ENCODE measurements at places on chromosomes 7 and 10. TPM values are rescaled to one million over a fixed set of nuclear protein-coding genes. Genes with fewer than 3 reads are reported as not detected.

DNA sequence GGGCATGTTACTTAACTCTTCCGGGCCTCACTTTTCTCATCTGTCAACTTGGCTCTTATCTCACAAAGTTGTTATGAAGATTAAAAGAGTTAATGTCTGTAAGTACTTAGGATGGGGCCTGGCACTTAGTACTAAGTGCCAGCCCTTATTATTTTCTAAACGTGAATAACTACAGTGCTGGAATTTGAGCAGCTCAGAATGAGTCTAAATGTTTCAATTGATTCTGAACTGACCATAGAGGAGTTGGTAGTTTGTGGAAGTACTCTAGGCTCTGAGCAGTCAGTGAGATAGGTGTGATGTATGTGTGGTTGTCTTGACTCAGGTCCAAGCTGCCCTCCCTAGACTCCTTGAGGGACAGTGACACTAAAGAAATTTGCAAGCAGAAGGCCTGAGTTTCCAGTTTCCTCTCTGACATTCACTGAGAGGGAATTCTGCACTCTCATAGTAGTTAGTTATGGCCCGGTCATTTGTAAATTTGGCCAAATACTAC lies 18.5 kb upstream of the JAZF1 start:
- DNase-seq: no peak

DNA sequence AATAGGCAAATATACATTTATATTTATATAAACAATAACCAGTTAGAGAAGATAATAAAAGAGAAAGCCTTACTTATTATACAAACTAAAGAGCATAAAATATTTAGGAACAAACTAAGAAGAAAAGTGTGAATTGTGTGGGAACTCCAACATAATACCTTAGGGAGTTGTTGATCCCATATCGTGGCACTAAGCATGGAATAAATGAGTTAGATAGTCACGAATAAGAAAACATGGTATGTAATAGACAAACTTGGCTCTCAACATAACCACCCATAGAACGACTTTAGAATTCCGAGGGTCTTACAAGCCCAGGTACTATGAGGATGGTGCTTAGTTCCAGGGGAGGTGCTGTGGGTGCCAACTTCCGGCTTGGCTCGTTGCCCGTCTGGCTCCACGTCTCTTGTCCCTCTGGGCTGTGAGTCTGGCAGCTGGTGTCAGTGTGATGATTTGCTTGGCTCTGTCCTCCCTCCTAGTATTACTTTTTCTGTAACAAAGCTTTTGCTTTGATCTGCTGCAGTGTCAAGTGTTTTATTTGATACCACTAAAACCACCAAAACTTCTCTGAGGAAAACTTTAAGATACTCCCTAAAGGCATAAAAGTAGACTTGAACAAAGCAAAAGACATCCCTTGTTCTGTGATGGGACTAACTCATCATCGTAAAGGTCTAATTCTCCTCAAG lies 9.5 kb upstream of the RBM20 start:
- DNase-seq: no peak

- DNase-seq: no peak
Observed at GRCh38 chr10:86074294-86074693, 292.3 kb downstream of the GRID1 start.

DNA sequence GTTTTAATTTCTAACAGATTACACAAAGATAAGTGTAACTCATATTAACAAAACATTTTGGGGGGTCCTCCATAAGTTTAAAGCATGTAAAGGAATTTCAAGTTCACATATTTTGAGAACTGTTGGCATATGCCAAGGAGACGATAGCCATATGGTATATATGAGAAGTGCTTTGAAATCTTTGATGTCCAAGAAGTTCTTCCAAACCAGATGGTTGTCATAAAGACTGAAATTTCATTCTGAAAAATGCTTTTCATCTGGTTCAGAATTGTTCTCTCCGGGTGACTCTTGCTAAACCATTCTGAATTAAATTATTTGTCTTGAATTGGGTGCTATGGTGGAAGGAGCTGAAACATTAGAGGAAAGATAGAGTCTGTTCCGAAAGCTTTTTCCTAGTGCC lies 513.0 kb upstream of the AKR1E2 start:
- no peak for DNase-seq

DNA sequence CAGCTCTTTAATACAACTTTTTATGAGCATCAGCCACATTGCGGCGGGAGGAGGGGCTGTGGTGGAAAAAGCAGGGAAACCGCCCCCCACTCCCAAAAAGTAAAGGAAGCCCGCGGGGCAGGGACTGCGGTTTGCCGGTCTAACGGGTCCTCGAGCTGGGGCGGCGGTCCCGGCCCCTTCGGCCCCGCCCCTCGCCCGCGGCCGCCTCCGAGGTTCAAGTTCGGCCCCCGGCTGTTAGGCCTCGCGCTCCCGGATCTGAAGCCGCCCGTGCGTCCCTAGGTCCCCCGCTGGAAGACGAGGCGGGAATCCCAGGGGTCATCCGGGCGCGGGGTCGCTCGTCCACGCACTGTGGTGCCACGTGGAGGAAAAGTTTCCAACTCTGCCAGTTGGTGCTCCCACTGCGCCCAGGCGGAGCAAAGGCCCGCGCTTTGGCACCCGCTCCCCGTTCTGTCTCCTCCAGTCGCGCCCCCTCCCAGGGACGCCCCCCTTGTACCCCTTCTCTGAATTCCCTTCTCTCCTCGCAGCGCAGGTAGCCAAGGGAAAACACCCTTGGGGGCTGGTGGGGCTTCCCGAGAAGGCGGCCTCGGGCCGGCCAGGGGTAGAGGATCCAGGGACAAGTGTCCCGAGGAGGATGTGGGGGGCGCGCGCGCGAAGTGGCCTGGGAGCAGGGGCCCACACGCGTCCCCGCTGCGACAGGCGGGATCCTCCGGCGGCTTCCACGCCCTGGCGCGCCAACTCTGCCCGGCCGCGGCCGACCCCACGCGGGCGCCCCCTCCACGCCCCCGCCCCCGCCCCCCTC lies 798 bp upstream of the AUTS2 start:
- peak; percentile 25 for DNase-seq

DNA sequence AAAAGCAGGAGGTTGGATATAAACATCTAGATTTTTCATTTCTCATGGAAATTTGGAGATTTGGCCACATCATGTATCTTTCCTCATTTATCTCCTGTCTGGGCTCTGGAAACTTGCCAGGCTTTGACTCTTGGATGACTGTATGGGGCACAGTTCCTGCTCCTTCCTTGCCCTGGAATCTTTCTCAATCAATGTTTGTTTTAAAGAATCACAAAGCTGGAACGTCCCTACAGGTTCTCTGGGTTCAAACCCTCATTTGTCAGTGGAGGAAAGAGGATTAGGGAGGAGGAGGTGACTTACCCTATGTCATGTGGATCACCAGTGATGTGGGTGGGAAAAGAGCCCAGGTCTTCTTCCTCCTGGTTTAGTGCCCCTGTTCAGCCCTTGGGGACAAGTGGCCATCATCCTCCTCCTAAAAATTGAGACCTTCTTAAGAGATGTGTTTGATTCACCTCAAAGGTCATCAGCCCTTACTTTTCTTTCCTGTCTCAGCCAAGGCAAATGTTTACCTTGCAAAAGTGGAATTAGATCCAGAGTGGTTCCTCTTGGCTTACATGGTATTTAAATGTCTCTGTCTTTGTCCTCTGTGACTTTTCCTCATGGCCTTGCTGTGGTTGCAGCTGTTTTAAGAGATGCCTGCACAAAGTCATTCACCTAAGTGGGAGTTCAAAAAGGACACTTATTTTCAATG lies 38.8 kb upstream of the PDZD8 start:
- DNase-seq: no peak

- DNase-seq: no peak
Observed at GRCh38 chr7:30789334-30789711, 18.1 kb downstream of the MINDY4 start.

DNA sequence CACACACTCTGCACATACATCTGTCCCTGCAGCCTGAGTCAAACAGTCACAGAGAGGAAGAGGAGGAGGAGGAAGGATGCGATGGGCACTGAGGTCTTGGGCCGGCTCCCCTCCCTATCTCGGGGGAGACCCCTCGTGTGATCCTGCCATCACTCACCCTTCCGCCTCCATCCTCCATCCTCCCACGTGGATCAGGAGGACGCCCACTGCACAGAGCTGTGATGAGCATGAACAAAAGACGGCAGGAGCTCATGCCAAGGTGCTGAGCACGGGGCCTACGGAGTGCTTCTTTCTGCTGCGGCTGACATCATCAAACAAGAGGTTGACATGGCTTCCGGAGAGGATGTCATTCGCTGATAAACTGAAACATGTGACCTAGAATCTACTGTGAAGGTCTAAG lies 68.0 kb downstream of the DIP2C start:
- no peak for DNase-seq

FBXL13 gene
- 0.43 TPM for total RNA-seq

Data from Caco-2 (cell line).